ENCODE measurements at places on chromosomes 13 and 19.

DNA sequence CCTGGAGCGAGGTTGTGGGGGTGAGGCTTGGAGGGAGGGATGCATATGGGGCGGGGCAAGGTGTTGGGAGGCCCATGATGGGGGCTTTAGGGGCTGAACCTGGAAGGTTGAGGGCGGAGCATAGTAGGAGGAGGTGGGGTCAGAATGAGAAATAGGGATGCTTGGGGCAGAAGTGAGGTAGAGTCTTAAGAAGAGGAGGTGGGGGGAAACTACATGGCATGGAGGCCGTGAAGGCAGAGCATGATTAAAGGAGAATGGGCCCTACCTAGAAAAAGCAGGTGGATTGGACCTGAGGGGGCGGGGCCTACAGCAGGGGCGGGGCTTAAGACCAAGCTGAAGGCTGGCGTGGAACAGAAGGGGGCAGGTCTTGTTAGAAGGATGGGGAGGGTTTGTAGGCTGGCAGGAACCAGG is 799 bp downstream of the NR1H2 start:
- peak; percentile 67 for DNase-seq

DNA sequence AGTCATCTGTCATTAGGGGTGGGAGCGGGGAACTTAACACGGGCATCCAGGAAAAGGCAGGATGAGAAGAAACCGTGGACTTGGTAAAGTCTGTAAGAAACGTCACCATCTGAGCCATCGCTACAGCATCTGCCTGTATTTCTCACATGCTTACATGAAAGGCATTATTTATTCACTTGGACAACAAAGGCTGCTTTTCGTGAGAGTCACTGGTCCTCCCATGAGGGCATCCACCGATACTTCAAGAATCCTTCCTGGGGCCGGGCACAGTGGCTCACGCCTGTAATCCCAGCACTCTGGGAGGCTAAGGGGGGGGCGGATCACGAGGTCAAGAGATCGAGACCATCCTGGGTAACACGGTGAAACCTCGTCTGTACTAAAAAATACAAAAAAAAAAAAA is 16.1 kb downstream of the ZNF446 start:
- no peak for DNase-seq

GRCh38 chr19:58558066-58558622 is at the start of gene UBE2M:
Gene UBE2M, minus strand, starts transcription at chr19:58558611. Its CDS starts 230 bp downstream, at chr19:58558381.
- peak; percentile 59 for DNase-seq

DNA sequence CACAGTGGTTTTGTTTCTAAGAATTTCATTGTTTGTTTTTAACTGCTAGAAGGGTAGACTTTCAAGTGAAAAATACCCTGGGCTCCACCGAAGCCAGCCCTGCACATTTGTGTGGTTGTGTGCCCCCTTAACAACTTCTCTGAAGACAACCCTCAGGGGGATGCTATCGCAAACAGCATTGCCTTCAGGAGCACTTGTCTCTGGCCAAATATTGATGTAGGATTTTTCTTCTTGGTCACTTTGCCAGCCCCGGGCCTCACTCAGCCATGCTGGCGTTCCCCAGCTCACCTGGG is 69.2 kb upstream of the SERP2 start:
- no peak for DNase-seq

GRCh38 chr13:38902551-38902950 is 88.1 kb downstream of the STOML3 start:
- DNase-seq = no peak

- no peak for DNase-seq
Observed at GRCh38 chr19:10068205-10068604, 17.9 kb upstream of the SHFL start.

- DNase-seq = peak; percentile 61
Observed at GRCh38 chr19:12783849-12784393, 7.4 kb upstream of the JUNB start.

DNA sequence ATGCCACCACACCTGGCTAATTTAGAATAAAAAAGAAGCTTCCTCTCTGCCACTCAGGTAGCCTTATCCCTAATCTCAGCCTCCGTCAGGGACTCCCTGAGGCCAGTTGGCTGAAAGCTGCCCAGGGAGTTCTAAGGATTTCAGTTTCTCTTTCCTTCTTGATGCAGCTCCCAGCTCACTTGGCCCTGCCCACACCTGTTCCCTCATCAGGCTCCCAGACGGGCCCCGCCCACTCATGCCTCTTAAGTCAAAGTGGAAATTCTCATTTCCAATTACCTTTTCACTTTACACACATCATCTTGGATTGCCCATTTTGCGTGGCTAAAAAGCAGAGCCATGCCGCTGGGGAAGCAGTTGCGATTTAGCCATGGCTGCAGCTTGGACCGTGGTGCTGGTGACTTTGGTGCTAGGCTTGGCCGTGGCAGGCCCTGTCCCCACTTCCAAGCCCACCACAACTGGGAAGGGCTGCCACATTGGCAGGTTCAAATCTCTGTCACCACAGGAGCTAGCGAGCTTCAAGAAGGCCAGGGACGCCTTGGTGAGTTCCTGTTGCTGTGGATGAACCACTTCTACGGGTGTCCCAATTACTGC is at the start of gene IFNL1:
TSS of gene IFNL1 (plus strand) at position 353 of the 591 bp plus-strand sequence. CDS start at position 368, 15 bp downstream.
- no peak for DNase-seq

GRCh38 chr13:42574011-42574410 is at the start of gene TNFSF11:
Gene TNFSF11, plus strand, starts transcription at chr13:42574152. Its CDS starts 152 bp downstream, at chr13:42574304.
- no peak for DNase-seq

GRCh38 chr13:42392180-42392579 is 120.2 kb downstream of the AKAP11 start:
- DNase-seq = no peak

DNA sequence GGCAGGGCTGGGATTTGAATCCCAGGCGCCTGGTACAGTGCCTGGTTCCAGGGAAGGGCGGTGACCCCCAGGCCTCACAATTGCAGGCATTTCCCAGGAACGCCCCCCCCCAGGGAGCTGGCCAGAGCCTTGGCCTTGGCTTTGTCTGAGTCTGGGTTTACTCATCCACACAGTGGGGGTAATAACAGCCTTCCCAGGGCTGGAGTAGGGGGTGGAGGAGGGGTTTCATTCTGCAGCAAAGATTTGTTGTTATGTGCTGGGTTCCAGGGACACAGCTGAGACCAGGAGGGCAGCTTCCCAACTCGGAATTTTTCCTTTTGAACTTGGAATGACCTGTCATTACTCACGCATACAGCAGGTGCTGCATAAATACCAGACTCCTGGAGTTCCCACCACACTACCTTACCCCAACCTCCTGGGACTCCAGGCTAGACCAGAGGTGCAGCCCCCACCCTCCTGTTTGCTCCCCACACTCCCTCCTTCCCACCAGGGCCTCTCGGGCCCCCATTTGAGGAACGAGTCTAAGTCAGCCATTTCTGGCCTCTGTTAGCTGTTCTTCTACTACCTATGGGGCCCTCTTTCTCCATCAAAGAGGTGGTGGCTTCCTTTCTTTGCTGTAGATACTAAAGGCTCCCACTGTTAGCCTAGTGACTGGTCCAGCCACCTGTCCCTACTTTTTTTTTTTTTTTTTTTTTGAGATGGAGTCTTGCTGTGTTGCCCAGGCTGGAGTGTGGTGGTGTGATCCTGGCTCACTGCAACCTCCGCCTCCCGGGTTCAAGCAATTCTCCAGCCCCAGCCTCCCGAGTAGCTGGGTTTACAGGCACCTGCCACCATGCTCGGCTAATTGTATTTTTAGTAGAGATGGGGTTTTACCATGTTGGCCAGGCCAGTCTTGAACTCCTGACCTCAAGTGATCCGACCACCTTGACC is 1.6 kb upstream of the ADAMTS10 start:
- no peak for DNase-seq

DNA sequence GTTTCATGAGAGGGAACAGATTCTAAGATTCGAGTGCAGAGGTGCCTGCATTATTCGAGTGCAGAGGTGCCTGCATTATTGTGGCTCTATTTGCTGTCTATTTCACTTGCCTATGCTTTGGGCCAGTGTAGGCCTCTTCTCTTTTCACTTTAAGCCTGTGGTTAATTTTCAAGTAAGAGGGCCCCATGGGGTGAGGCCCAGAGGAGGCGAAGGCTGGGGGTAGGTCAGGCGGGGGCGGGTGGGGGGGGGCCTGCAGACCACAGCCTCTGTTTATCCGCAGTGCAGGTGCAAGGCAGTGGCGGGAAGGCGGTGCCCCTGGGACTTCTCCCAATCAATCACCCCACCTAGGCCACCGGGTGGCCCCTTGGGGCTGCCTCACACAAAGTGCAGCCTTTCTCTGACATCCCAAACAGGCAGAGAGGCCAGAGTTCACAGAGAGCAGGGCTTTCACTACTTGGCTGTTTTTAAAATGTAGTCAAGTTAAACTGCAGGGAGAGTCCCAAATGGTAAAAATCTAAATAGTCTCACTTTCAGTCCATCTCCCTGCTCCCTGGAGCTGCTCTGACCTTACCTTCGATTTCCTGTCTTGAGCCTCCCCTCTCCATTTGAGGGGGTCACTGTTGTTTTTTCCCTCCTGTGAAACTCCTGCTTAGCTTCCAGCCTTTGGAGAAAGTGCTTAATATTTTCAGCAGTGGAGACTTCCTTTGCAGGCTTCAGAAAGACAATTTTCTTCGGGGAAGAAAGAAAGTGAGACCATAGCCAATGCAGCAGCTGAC is 249.0 kb downstream of the DLEU7 start:
- DNase-seq = peak; percentile 72

GRCh38 chr13:99514801-99515200 is 13.5 kb downstream of the TM9SF2 start:
- no peak for DNase-seq

- DNase-seq = no peak
Observed at GRCh38 chr13:32910530-32910929, 105.7 kb upstream of the KL start.

DNA sequence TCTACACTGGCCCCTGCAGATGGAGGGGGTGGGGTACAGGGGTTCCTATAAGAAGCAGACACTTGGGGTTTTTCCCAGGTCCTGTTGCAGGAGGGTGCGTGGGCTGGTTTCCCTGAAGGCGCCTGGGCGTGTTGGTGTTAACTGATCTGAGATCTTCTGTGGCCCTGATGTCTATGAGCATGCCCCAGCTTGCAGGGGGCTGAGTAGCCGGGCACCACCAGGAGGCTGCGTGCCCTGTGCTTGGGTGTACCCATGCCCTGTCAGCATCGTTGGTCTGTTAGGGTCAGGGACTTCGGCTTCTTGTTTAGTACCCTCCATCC is 45.3 kb downstream of the CAPN12 start:
- DNase-seq = no peak

- DNase-seq = no peak
Observed at GRCh38 chr13:32632343-32632909, 46.2 kb downstream of the PDS5B start.

DNA sequence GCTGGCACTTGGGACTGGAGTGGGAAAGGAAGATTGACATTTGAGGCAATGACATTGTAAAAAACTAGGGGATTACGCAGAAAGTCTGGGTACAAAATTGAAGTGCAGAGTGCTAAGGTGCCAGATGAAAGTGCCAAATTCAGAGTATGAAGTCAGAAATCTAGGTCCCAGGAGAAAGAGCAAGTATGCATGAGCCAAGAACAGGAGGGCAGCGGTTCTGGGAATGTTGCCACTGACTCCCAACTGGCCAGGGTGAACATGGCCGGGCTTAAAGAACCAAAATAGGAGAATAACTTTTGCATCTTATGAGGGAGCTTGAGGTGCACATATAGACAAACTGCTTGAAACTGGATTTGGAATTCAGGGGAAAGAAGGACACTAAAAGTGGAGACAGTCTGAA is 495.8 kb upstream of the KLF12 start:
- no peak for DNase-seq

DNA sequence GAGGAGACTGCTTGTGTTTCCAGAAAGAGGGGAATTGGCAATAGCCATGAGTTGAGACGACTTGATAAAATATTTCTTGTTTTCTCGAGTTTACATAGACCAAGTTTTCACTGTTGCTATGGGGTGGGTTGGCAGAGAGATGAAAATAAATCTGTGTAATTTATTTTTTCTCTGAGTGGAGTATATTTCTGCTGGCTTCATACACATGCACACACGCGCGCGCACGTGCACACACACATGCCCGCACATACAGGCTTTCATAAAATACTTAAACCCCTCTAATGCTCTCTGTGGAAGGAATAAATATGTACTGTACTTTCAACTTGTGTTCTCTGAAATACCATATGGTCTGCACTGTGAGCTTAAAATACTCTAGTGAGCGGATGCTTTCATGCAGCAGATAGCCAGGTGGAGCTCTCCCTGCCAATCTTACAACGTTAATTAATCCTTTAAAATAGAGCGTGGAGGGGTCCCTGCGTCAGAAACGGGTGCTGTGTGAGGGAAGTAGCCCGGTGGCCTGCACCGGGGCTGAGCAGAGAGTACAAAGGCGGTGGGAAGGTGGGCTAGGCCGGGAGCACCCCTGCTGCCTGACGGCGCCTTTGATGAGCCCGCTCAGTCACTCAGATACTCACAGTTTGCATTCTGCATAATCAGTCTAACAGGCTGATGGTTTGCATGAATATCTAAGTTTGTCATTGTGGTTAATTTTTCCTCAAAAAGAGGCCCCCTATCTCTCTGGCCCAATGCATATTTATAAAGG is 44.1 kb downstream of the CCNE1 start:
- DNase-seq = no peak

GRCh38 chr19:12294249-12295158 is at the start of gene ZNF44:
Gene ZNF44, minus strand, starts transcription at chr19:12294883. Its CDS starts 189 bp downstream, at chr19:12294694.
- peak; percentile 96 for DNase-seq

GRCh38 chr13:47718556-47718955 is 282.5 kb downstream of the SUCLA2 start:
- DNase-seq = no peak

DNA sequence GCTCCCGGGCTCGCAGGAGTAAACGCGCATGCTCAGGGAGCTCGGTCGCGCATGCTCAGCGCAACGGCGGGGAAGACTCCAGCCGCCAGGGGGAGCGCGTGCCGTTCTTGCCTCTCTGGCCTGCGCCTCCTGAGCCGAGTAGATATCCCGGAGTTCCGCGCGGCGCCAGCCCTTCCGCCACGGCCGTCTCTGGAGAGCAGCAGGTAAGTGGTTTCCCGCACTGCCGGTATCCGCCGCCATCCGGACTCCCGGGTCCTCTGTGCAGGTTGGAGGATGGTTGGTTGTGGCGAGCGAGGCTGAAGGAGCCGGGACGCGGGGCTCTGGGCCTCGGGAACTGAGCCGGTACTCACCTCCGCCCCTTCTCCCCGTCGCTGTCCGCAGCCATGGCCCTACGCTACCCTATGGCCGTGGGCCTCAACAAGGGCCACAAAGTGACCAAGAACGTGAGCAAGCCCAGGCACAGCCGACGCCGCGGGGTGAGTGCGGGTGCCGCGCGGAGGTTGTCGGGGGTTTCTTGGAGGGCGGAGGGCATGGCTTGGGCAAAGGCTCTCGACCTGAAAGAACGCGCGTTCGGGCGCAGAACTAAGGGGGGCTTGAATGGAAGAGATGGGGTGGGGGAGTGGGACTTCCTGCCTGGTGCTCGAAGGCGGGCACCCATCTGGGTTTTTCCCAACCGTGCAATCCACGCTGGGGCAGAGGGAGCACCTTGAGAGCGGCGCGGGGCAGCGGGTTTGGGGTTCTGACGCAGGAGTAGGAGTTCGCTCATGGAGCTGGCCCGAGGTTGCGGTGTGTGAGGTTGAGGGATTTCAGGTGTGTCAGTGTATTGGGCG is at the start of gene RPL36:
TSS of gene RPL36 (plus strand) at position 171 of the 830 bp plus-strand sequence. CDS start at position 384, 213 bp downstream.
- peak; percentile 97 for DNase-seq

DNA sequence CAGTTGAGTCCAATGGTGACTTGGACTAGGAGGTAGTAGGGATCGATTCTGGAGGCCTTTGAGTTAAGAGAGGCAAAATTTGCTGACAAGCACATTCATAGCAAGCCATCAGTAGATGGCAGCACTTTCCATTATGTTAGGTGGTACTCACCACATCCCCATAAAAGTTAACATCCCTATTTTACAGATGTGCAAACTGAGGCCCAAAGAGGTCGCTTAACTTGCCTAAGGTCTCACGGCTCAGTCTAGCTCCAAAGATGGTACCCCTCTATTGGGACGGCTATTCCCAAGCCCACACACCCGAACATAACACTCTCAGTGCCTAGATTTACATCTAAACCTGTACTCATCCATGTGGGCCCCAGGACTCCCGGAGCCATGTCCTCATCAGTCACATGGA is 21.5 kb upstream of the FOSB start:
- no peak for DNase-seq
